Urinary bladder (tissue), 4 donors: ENCODE measurements at places on chromosomes 5 and 9.

- DNase-seq = no peak
These were observed 210.1 kb upstream of the TRIM32 start for GRCh38 chr9:116476935-116477381.

GRCh38 chr9:133387680-133388079, 11.5 kb downstream of the STKLD1 start:
- no peak for DNase-seq

GRCh38 chr9:133377721-133378216, 1.6 kb downstream of the STKLD1 start:
- no peak for DNase-seq

GRCh38 chr5:150625831-150626746, 14.4 kb upstream of the SYNPO start:
- no peak for DNase-seq

DNA sequence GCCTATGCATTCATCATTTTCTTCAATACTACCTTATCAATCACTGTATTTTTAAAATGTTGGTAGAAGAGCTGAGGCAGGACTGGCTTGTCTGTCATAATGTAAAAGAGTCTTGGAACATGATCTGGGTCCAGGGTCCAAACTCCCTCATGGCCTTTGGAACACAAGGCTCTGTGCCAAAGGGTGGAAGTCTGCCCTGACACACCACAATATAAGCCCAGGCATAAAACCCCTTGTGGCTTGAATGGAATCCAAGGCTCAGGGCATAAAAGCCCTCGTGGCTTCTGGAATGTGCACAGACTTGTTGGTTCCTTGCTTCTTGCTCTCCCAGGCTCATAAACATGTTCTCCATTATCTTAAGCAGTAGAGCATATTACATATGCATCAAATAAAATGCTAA, 48.0 kb downstream of the GABRB2 start:
- DNase-seq = no peak

- DNase-seq = no peak
These were observed 27.6 kb upstream of the ENTREP1 start for GRCh38 chr9:69297300-69297980.

- DNase-seq = no peak
These were observed 7.3 kb upstream of the IL4 start for GRCh38 chr5:132666310-132667123.

DNA sequence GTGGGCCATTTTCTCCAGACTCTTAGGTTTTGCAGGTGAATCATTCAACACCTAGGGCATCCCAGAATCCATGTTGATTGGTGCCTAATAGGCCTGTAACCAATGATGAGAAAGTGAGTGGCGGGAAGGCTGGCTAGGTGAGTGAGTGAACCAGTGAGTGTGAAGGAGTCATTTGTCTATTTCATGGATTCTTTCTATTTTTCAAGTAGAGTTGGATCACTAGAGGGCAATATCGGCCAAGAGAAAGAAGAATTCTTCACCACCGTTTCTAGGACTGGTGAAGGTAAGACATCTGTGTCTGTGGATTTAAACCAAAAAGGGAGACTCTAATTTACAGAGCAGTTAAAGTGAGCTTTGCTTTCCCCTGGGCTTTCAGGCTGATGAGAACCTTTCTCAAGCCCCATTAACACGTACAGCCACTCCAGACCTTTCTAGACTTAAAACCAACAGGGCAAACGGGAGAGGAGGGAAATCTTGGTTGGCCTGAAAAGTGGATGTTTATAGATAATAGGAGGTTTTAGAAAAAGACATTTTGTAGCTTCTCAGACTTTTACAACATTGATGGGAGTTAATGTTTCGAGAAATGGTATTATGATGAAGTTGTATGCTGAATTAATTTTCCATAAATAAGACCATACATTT, 114.3 kb upstream of the IL12B start:
- DNase-seq = peak; percentile 59

DNA sequence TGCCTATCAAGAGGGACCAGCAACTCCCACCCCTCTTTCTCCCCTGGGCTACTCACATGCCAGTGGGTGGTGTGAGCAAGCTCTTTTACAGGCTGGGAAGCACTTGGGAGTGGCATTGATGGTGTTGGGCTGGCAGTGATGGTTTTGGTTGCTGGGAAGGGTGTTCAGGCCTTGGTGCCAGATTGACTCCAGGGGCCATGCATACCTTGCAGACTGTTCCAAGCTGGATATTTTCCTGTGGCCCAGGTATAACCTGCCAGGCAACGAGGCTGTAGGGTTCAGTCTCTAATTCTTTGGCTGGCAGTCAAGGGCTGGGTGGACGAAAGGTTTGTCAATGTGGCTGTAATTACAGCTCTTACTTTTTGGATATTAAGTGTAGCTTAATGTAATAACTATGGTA, 177.3 kb downstream of the MACROH2A1 start:
- DNase-seq = no peak

DNA sequence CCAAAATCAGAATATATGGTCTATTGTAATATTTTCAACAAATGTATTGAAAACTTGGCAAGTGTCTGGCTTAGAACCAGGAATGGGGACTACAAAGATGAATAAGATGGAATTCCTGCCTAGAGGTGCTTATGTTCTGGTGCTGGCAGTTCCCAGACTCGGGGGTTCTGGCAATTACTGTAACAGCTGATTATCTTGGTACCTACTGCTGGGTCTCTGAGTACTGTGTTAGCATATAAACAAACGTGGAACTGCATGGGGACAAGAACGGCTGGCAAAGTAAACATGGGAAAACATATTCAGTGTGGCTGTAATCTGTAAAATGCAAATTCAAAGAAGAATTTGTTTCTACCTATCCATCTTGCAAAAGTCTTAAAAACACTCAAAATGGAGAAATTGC, 89.9 kb downstream of the SLC24A2 start:
- no peak for DNase-seq

- no peak for DNase-seq
These were observed 84.2 kb upstream of the PCSK1 start for GRCh38 chr5:96517295-96517694.

- no peak for DNase-seq
These were observed 1.7 kb upstream of the OTULINL start for GRCh38 chr5:14579731-14580397.

DNA sequence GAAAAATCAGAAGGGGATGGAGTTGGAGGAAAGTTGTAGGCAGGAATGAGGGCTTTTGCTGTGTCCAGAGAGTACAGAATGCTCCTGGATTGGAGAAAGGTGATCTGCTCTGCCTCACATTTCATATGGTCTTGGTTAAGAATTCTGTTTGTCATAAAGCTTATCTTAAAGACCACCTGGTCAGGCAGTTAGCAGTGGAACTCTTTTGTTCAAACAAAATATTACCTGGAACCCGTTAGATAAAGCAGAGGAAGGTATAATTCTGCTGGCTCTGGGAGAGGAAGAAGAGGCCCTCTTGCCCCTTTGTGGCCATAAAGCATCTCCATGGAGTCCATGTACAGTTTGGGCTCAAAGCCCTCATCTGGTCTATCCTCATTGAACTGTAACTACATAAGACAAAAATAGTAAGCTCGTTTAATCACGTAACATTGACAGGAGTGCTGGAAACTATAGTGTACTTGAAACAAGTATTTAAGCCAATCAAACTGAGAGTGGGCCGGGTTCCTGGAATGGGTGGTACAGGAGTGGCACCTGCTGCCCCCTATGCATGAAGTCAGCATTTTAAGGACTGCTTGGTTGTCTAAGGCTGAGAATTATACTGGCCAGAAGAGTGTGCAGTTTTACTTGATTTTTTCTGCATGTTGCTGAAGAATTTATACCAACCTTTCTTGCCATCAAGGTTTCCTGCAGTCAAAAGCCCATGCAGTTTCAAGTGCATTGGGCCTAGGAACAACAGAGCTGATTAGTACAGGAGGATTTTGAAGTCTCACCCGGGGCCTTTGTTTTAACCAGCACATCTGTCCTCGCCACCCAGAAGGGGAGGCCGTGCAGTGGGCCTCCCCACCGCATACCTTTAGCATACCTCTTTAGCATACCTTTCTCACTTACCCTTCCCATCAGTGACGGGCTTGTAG, 39.9 kb downstream of the STXBP1 start:
- no peak for DNase-seq

- no peak for DNase-seq
These were observed 16.5 kb downstream of the ZNF462 start for GRCh38 chr9:106879439-106879882.

DNA sequence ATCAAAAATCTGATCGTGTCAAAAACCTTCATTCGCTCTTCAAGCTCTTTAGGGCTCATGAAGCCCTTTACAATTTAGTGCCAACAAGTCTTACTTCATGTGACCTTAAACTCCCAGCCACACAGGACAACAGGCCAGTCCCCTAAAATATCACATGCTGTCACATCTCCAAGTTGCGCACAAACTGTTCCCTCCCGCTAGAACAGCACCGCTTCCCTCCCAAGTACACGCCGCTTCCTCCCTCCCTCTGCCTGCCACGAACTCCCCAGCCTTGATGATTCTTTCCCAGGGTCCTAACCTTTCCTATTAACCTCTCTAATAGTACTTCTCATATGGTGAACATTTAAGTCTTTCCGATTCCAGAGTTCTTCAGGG, 91.2 kb downstream of the TLE1 start:
- DNase-seq = no peak

GRCh38 chr5:104598285-104598684, 1035.7 kb upstream of the NUDT12 start:
- no peak for DNase-seq

DNA sequence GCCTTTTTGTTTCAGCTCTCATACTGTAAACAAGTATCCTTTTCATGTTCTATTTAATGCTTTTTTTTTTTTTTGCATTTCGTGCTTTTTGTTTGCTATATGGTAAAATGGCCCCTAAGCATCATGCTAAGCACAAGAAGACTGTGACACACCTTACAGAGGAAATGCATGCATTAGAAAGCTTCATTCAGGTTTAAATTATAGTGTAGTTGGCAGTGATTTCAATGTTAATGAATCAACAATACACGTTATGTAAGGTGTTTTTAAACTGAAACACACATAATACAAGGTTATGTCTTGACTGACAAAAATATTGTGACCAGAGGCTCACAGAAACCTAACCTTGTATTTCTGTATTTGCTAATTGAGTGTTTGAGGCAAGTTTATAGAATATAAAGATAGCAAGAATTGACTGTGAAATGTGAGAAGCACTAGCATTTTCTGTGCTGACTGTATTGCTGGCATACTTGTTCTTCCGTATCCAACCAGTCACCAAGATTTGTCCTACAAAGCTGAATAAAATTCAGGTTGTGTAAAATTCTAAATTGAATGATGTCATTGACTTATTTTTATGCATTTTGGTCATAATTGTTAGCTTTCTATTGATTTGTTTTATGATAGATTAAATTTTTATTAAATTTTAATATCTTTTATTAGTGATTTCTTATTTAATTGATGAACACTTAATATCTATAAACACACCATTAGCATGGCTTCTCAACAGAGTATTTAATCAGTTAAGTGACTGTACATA, 4.1 kb downstream of the CFAP95 start:
- DNase-seq = no peak

- no peak for DNase-seq
These were observed 917.6 kb upstream of the DMAC1 start for GRCh38 chr9:8717146-8717545.

DNA sequence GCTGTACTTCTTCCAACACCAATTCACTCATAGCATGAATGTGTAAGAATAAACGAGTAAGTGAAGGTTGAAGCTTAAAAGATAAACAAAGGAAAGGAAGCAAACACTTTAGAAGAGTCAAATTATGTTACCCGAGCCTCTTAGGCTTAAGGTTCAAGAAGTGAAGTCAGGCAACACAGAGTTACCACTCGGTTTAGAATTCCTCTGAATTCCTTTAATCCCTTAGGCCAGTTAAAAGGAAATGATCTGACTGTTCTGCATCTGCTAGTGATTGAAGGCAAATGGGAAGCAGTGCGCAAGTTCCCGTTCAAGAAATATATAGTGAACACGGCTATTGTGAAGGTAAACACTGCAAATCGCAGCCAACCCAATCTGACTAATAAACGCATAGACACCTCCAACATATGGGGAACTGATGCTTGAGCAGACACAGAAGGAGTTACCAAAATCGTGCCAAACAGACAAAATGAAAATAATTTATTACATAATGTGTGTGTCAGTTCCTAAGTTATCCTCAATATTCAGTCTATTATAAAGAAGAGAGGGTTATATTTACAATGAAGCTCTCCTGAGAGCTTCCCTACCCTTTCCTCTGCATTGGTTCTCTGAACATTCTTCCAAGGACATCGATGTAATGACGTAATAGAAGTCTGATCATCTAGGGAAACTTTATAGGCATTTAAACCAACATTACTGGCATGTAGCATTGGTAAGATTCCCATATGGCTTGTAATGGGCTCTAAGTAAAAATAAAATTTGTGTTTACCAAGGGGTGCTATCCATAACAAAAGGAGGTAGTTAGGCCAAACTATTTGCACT, 837.1 kb upstream of the ZNF608 start:
- DNase-seq = no peak

DNA sequence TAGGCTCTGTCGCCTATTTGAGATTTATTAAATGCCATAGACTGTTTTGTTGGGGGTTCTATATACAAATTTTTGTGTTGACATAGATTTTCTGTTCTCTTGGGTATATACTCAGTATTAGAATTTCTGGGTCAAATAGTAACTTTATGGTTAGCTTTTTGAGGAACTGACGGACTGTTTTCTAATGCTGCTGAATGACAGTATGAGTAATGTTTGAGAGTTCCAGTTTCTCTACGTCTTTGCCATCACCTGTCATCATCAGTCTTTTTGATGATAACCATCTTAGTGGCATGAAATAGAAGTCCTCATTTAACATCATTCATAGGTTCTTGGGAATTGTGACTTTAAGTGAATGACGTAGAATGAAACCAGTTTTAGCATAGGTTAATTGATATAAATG, 60.1 kb downstream of the CCDC171 start:
- DNase-seq = no peak

GRCh38 chr5:103519550-103519949, 43.0 kb downstream of the NUDT12 start:
- DNase-seq = no peak

- DNase-seq = no peak
These were observed 125.5 kb downstream of the ENC1 start for GRCh38 chr5:74514888-74515551.
